CD4-positive, alpha-beta T cell treated with Interleukin-17A for 4 hours (primary cell): ENCODE measurements at places on chromosomes 2 and 18.

GRCh38 chr2:134190062-134190806, 63.6 kb upstream of the MGAT5 start:
- no peak for DNase-seq

DNA sequence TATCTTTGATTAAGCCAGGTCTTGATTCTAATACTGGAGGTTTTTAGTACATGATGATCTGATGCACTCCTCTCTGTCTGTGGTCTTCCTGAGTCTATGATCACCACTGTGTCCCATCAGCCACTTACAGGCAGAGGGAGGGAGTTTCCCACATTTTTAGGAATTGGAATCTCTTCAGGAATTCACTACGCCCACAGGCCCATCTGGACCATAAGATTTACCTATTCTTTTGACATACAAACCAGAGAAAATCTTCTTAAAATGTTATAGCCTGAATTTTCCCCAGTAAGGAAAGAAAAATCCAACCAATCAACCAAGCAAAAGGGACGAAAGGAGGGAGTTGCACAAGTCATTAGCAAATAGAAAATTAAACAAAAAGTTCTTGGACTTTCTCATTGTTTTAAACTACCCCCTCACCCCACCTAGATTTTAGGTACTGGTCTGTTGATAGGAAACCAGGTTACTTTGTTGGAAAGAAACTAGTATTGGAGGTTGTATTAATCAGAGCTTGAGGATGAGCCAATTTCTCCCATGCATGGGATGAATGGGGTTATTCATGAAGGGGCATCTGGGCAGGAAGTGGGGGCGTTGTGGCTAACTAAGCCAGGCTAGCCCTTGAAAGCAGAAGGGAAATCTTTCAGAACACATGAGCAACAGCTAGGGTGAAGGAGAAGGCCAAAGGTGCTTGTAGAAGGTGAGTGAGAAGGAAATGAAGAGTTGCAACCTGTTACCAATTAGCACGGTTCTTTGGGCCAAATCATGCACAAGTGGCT, 328.2 kb upstream of the MEX3C start:
- DNase-seq, result no peak

GRCh38 chr2:217650716-217651360, 352.0 kb downstream of the TNS1 start:
- DNase-seq, result peak; percentile 10

DNA sequence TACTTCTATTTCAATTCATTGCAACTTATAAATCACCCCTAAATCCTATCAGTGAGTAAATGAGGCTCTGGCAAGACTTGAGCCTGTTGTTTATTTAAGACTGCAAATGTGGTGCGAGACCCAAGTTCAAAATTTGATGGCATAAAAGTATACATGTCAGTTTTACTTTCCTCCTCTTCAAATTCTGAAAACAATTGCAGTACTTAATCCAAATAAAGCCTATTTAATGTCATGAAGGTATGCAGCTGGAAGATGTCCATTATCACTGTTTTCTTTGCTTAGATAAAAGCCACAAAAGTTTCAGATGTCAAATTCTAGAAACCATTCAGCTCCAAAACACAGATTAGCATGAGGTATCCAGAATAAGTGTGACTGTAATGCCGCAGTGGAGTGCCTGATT, 3.3 kb downstream of the APCDD1 start:
- DNase-seq, result no peak

DNA sequence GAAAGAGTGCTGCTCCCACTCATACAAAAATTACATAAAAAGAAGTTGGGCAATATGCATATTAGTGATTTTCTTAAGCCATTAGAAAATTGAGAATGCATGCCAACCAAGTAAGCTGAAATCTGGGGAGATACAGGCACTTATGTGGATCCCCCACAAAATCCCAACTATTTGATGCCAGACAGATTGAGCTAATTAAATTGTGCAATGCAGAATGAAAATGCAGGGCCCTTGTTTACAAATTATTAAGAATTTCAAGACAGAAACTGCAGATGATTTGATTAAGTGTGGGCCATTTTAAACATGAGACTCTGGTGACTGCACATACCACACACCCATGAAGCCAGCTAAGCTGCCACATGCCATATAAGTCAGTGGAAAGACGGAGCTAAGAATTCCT, 554.5 kb downstream of the CBLN2 start:
- no peak for DNase-seq

DNA sequence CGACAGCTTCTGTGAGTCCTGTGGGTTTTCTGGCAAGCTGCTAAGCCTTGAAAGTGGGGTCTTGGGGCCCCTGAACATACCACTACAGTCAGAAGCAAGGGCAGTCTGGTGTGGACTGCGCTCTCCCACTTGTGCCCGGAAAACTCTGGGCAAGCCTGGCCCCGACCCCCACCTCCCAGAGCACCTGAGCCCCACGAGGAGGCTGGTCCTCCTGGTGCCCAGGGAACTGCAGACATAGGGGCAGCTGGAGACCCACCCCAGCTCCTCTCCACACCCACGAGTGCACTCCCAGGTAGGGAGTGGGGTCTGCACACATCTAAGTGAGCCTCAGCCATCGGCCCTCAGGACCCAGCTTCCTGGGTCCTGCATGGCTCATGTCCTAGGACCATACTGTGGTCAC, 16.2 kb upstream of the GPC1 start:
- no peak for DNase-seq

DNA sequence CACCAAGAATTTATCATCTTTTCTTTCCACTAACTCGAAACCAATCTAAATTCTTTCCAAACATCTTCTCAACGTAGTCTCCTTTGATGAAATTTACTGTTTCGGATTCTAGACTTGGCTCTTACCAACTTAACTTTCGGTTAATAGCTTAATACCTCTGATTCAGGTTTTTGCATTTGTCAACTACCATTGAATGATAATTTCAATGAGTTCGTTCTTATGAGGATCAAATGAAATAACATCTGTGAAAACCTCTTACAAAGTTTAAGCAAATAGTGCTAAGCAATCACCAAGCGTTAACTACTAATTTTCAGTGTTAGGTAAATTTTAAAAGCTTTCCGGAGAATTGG, 593 bp upstream of the NRBP1 start:
- no peak for DNase-seq

DNA sequence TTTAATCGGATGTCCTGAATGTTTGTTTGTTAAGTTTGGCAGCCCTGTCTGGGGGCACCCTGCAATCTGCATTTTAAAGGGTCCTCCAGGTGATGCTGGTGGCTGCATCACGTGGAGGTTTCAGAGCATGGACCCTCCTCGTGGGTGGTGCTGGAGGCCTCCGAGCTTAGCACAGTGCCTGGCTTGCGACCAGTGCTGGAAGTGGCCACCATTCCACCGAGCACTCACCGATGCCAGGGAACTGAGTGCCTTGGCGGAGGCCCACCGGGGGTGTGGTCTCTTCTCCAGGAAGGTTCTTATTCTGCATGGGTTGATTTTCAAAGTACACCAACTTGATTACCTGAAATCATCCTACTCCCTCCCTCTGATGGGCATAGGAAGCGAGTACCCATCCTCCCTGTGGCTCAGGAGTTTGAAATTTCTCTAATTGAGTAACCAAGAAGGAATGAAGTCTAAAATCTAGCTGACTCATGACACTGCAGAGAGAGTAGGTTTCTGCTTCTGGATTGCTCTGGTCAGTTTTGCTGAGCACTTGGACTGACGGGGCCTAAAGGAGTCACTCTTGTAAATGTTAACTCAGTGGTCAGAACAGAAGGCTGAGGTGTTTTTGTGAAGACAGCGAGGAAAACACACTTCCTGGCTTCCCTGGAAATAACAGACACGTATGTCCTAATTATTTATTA, 58.1 kb upstream of the SLC66A3 start:
- no peak for DNase-seq

DNA sequence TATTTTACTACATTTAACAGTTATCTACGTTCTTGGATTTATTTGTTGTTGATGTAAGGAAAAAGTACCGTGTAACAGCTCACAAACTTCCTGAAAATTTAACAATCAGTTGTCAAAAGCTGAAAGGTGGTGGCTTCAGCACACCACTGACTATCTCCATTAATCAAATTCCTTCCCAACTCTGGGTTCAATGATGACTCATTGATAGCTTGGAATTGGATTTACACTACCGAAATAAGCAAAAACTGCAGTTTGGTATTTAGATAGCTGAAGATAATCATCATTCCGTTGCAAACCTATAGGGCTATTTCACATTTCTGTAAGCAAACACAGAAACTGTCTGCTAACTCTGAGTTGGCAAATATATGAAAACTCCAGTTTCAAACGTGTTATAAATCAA, 322.3 kb upstream of the TFPI start:
- no peak for DNase-seq

DNA sequence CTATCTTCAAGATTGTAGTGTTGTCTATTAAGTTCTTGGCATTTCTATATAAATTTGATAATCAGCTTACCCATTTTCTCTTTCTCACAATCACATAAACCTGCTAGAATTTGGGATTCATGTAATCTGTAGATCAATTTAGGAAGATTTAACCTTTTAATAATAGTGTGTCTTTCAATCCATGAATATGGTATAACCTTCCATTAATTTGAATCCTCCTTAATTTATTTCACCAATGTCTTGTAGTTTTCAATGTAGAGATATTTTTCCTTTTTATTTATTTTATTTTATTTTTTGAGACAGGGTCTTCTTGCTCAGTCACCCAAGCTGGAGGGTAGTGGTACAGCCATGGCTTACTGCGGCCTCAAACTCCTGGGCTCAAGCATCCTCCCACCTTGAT, 20.2 kb downstream of the SANBR start:
- DNase-seq, result no peak

DNA sequence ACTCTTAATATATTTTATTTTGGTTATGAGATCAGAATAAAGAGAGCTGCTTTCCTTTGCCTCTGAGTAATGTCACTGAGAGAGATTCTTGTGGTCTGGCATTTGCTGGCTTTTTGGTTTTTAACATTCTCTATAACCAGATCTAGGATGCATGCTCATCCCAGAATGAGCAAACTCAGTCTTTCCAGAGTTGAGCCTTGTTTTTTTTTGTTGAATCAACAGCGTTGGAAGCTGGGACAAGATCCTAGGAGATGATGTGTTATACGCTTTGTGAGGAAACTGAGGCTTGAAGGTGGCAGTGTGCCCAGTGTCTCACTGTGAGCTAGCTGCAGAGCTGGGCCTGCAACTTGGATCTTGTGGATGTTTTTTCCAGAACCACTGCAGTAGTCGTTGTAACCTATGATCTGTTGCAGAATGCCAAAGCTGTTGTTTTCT, 19.5 kb downstream of the MYO1B start:
- no peak for DNase-seq

- DNase-seq, result no peak
Measured at GRCh38 chr2:229553091-229553490, 161.3 kb downstream of the DNER start.

- no peak for DNase-seq
Measured at GRCh38 chr2:141630407-141630930, 500.3 kb downstream of the LRP1B start.

DNA sequence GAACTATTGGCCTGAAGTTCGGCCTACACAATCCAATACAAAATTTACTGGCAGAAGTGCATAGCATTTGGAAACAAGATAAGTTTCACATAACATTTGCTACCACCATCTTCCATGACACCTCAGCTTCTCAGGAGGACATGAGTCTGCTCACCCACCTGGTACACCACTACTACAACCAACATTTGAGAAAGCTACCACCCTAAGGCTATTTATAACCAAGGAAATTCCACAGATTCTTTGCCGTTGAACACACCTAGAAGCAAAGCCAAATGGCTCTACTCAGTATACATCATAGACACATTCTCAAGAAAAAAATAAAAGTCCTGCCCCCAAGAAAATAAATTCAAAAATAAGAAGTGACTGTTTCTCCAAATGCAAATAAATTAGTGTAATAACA, 145.3 kb downstream of the SPAG16 start:
- DNase-seq, result no peak

DNA sequence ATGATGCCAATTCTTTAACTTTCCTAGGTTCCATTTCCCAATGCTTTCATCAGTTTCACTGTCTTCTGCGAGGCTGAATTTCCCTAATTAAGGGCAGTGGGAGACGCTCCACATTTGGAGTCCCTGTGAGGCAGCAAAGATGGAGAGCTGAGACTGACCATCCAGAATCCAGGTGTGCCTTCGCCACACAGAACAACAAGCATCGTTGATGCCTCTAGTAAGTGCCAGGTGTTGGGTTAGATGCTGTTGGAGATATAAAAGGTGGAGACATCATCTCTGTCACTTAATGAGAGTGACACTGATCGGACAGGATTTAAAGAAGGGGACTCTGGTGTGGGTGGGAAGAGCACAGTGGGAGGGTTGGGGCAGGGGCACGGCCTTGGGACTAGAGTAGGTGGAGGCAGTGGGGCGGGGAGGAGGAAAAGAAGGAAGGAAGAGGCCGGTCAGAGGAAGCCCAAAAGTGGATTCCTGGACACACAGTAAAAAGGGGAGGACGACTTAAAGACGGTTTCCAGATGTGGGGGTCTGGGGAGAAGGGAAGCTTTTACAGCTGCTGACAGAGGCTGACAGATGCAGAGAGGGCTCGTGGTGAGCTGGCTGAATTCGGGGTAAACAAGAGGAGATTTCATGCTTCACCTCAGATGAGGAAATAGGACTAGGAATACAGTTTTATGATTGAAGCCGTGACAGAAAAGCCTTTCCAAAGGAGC, 113.0 kb downstream of the BCL2 start:
- DNase-seq, result no peak

DNA sequence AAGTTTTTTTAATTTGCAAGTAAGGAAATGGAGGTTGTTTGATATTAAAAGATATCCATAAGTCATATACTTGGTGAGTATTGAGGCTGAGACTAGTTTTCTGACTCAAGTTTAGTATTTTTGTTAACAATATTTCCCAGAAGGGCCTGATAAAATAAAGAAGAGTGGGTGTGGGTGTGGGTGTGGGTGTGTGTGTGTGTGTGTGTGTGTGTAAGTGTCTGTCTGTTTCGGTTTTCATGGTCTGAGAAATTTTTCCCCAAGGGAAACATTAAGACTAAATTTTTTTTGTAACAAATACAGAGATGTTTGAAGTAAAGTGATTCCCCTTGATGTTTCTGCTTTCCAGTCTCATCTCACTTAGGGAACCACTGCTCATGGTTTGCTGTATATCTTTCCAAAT, 36.5 kb downstream of the PPM1B start:
- DNase-seq, result no peak

DNA sequence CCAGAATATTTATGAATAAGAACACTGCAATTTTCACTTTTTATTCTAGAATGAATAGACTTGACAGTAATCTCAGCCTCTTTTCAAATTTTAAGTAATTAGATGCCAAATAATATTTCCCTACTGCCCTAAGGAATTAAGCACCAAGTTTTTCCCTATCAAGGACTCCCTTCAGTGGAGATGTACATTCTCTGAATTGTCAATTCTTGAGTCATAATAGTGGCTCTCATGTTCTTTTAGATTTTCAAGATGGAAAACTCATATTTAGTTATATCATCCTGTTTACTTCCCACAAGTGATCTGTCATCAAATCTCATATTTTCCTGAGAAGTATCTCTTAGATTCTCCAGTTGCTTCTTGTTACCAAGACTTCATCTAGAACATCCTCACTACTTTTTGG, 1248.9 kb upstream of the CHAC2 start:
- no peak for DNase-seq

- DNase-seq, result no peak
Measured at GRCh38 chr2:39160982-39161381, 40.1 kb upstream of the SOS1 start.

- no peak for DNase-seq
Measured at GRCh38 chr2:224970311-224970710, 72.0 kb downstream of the DOCK10 start.
